Effector memory CD8-positive, alpha-beta T cell (primary cell): ENCODE measurements at places on chromosomes 16 and 17.

DNA sequence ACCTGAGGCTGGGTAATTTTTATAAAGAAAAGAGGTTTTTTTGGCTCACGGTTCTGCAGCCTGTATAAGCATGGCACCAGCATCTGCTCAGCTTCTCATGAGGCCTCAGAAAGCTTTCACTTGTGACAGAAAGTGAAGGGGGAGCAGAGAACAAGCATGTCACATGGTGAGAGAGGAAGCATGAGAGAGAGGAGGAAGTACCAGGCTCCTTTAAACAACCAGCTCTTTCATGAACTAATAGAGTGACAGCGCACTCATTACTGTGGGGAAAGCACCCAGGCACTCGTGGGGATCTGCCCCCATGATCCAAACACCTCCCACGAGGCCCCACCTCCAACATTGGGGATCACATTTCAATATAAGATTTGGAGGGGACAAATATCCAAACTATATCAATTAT lies 86.8 kb downstream of the USP32 start:
- no peak for DNase-seq

- no peak for DNase-seq
These were observed 12.2 kb upstream of the AKTIP start for GRCh38 chr16:53515259-53515658.

DNA sequence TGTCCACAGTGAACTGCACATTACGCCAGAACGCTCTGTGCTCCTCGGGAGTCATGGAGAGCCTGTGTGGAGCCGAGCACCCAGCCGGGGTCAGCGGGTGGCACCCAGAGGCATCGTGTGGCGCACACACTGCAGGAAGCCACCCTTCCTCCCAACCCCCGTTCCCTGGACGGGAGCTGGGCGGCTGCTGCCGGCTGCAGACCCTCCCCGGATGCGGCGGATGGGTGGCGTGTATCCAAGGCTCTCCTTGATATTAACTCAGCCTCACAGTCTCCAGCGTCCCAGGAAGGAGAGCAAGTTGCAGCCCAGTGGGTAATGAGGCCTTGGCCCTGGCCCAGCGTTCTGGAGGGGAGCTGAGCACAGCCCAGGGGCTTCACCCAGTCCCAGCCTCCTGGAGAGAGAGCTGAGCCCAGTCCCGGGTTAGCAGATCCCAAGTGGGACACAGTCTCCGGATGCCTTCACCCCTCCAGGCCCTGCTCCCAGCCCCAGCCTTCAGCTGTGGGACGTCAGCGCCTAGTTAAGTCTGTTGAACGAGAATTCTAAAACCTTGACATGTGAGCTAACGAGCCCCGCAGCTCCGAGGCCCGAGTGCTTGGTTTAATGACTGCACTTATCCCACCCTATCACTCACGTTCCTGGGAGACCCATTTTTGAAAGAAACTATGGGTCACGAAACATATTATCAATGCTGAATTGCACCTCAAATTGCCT lies 86.6 kb downstream of the TBC1D16 start:
- no peak for DNase-seq

DNA sequence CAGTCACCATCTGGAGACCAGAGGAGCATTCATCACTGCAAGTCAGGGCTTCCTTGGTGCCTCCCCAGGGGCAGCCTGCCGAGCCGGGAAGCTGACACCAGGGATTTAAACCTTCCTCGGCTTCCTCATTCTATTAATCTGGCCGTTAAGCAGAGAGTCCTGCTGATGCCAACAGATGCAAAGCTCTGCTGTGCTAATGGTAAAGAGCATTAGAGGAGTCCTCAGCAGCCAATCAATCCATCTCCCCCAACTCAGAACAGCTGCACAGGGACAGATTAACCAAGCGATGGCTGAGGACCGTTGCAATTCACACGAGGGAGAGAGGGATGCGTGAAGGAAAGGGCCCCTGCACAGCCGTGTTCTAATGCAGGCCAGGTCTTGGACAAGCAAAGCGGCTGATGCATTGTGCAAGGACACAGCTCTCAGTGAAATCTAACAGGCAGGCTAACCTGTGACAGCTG lies 116.6 kb downstream of the XYLT1 start:
- DNase-seq = no peak

DNA sequence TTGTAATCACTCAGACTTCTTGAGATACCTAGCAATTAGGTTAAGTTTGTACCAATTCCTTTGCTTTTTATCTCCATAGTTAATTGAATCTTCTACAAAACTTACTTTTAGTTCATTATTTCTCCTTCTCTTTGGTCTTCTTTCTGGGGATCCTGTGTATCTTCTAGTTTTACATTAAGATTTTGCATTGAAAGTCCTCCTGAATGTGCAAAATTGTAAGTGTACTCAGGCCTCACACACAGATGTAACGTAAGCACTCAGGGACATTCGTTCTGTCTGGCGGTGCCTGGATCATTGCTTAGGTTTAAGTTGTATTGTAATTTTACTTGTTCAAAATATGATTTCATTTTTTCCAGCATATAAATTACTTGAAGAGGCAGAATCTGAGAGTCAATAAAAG lies 222.6 kb upstream of the CPHXL start:
- no peak for DNase-seq

DNA sequence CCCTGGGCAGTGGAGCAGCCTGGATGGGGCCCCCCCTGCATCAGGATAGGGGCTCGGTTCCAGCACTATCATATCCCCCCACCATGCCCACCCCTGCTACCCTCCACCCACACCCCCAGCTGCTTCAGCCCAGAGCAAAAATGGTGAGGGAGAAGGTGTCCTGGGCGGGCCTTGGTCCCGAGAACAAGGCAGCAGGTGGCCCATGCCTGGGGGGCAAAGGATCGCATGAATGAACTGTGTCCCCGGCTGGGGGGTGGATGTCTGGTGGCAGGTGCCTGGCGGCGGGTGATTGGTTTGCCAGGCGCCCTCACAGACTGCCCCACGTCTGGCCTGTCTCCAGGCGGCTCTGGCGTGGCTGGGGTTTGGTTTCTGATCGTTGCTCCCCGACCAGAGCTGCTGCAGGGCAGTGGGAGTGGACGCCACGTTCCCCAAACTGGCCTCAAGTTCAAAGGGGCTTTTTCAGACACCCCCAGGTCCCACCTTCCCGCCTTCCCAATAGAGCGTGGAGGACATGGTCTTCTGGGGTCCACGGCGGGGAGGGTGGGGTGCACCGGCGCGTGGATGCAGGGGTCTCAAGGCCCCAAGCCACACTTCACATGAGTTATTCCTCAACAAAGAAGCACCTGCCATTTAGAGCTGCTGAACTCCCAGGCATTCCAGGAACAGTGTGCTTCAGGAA lies 12.6 kb downstream of the UTS2R start:
- no peak for DNase-seq
